Activated naive CD4-positive, alpha-beta T cell treated with anti-CD3 and anti-CD28 coated beads, Interleukin-2, amount 10 ng/mL, durations not matched to agents 7 days and 5 days (primary cell): ENCODE measurements at places on chromosomes 7 and 10.

- DNase-seq, result peak; percentile 49
Measured at GRCh38 chr7:74617180-74617744, 40.3 kb upstream of the GTF2I start.

GRCh38 chr10:122112625-122113160, 123.7 kb downstream of the TACC2 start:
- no peak for DNase-seq

- DNase-seq, result peak; percentile 30
Measured at GRCh38 chr10:114024876-114025610, 18.6 kb upstream of the ADRB1 start.

DNA sequence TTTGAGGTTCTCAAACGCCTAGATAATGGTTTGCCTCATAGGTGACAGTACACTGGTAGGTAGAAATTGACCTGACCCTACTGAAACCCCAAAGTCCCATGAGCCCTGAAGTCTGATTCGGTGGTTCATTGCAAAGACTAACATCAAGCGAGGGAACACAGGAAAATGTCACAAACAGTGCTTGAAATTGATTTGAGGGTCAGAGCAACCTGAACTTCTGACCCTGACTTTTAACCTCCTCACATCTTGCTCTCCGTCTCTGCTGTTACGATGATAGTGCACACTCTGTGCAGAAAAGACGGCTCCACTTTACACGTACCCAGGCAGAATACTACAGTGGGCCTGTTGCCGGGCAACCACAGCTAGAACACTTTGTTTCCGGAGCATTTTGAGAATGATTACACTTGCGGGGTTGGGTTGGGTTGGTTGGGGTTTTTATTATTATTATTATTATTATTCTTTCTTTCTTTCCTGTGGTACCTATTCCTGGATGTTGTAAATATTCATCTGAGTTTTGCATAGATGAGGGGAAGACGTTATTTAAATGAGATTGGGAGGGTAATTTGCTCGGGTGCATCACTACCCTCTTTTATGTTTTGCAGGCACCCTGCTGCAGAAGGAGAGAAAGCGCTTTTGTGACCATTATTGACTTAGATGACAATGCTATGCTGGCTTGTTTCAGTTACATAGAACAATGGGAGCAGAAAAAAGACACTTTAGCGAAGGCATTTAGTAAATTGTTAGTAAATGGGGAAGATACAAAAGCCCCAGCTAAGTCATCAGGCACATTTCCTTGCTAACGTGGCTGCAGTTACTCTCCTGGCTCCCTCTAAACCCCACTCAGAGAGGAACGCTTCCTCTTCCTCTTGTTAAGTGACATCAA, 438.1 kb upstream of the NRP1 start:
- DNase-seq, result no peak

DNA sequence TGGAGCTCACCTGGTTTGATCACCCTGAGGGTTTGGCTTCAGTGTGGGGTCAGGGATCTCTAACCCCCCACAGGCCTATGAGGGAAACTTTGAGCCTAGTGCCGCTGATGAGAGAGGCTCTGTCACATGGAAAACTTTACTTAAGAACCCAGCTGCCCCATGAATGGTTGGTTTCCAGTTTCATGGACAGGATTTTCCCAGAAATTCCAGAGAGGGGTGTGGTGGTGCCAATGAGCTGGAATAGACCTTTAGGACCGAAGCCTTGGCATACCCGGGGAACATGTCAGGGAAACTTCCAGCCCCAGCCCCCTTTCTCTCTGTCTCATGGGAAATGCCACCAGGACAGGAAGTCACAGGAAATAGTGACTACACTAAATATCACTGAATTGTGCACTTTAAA, 36.9 kb downstream of the AKR1B1 start:
- no peak for DNase-seq
